ENCODE measurements at places on chromosomes 13 and 19.
A peak's percentile ranks its signal among the peaks of the same experiment; 100 is the strongest.

DNA sequence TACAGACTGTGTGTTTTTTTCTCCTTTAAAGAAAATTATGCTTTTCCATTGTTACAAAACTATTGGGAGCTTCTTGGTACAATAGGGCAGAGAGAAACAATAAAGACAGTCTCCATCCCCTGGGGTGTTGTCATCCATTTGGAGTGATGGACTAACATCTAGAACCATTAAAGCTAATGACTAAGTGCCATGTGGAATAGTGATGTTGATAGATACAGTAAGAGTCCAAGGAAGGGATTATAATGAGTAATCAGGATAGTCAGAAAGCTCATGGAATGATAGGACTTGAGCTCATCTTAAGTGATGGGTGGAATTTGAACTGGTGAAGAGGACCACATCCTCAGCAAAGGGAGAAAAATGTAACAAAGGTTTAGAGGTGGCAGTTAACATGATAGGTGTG, 24.1 kb upstream of the FRY start:
- DNase-seq, result no peak

GRCh38 chr19:14369399-14370168, 11.7 kb upstream of the ADGRE5 start:
- peak; percentile 74 for DNase-seq

DNA sequence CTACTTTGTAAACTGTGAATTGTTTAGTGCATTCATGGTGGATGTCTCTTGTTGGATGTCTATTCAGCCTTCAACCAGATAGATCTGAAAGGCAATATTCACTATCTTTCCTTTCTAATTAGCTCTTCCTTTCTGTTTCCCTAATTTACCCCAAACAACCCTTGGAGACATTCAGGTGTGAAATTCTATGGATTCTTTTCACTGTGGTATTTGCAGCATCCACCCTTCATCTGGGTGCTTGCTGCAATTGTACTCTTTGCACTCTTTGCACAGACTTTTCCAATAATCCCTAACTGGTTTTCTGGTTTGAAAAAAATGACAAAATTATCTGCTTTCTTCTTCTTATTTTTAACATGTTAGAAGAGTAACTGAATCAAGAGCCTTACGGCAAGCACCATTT, 56.5 kb downstream of the KL start:
- DNase-seq, result no peak

DNA sequence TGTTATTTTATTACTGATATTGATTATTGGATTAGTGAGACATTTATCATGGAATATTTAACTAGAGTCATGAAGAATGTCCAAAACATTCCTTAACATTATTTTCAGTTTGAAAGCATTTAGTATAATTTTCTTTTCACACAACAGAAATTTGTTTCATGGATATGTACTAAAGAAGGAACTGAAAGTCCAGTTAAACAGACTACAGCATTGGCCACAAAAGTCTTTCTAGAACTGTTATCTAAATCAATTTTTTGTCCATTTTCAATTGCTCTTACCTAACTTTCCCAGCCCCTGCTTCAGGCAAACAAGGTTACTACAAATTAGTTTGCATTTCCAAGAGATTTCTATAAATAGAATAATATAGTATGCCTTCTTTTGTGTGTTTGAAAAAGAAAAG, 1018.0 kb upstream of the PCDH20 start:
- DNase-seq, result no peak

GRCh38 chr13:101917475-101917810, 465.0 kb downstream of the ITGBL1 start:
- DNase-seq, result no peak

GRCh38 chr13:92719868-92720267, 506.7 kb upstream of the GPC6 start:
- DNase-seq, result no peak

GRCh38 chr19:10747674-10748073, 29.8 kb downstream of the DNM2 start:
- DNase-seq, result no peak

DNA sequence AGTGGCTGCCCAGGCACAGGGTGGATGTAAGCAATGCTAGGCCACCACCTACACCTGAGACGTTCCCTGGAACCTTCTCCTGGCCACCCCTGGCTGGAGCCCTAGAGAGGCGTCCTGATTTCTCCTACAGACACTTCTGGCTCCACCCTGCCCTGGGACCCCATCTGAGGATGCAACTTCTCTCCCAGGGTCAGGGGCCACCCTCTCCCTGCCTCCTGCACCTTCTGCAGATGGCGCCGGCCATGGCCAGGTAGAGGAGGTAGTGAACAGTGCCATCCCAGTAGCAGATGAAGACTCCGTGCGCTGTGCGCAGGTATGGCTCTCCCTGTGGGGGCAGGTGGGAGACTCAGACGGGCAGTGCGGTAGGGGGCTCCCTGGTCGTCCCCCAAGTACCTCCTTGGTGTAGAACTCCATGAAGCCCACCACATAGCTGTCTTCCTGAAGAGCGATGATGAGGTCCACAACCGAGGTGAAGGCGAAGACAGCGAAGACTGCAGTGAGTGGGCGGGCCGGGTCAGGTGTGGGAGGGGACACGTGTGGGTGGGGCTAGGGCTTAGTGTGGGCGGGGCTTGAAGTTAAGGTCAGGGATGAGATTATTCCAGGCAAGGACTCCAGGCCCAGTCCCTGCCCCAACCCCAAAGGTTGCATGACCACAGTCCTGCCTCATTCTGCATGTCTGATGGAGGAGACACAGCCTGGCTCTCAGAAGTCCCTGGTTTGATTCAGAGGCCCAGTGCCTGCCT, 3.0 kb downstream of the TM6SF2 start:
- DNase-seq, result no peak

- no peak for DNase-seq
Measured at GRCh38 chr13:95708811-95709500, 32.0 kb downstream of the DNAJC3 start.

DNA sequence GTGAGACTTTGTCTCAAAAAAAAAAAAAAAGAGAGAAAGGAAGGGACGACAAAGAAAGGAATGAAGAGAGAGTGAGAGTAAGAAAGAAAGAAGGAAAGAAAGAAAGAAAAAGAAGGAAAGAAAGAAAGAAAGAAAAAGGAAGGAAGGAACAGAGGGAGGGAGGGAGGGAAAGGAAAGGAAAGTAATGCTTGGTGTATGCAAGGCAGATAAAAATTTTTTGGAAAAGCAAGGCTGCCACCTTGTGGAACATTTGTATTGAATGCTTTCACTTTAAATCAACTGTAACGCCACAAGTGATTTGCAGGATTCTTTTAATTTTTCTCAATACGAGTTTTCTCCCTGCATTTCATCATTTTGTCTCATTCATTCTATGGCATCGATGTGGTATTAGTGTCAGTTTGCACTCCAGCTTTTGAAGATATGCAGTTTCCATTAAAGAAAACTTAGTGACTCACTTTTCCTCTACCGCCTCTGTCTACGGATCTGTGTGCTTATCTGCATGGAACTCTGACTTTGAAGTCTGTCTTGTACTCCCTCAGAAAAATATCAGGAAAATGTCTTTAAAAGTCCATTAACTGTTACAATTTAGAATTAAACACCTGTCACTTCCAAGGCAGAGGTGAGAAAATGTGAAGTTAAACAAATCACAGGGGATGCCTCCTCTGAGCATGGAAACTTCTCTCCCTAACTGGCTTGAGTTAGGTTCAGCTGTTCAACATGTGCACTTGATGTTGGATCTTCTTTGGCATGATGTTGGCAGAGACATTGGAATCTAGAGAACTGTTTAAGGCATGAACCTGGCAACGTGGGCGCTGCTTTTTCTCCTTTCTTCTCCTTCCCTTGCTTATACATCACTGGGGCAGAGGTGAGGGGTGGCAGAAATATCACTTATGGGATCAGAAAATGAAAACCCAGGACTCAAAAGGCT, 20.0 kb upstream of the ZDHHC20 start:
- no peak for DNase-seq

DNA sequence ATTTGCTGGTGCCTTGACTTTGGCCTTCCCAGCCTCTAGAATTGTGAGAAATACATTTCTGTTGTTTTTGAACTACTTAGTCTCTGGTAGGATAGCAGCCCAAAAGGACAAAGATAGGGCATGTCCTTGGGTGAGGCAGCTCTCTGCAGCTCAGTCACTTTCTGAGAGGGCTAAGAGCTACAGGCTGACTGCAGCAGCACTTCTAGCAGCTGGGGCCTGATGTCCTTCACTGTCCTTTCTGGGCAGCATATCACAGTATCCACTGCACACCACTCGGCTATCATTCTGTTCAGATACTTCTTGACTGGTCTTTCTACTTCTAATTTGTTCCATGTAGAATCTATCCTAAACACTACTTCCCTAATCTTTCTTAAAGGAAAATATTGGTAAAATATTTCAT, 68.5 kb upstream of the CLDN10 start:
- DNase-seq, result no peak

DNA sequence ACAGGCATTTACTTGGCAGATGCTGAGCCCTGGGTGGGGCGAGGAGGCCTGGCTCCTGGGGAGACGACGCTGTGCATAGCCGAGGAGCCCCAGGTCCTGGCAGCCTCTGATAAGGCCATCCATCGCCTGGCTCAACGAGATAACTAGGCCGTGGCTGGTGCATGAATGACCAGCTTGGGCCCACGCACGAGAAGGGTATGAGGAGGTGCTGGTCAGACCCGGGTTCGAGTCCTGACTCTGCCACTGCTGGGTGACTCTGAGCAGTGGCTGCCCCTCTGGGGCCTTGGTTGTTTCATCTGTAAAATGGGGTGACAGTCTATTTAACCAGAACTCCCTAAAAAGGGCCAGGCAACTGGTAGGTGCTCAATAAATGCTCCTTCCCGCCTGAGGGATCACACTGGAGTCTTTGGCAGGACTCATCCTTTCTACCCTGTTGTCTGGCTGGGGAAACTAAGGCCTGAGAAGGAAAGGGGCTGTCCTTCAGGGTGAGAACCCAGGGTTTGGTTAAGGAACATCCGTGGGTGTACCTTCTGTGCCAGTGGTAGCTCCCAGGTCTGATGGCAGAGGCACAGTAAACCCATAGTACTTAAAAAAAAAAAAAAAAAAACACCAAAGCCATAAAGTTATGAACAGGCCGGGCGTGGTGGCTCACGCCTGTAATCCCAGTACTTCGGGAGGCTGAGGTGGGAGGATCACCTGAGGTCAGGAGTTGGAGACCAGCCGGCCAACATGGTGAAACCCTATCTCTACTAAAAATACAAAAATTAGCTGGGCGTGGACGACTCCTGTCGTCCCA, 8.1 kb upstream of the ARRDC2 start:
- no peak for DNase-seq

GRCh38 chr13:73190477-73190876, 131.7 kb downstream of the KLF5 start:
- DNase-seq, result no peak

DNA sequence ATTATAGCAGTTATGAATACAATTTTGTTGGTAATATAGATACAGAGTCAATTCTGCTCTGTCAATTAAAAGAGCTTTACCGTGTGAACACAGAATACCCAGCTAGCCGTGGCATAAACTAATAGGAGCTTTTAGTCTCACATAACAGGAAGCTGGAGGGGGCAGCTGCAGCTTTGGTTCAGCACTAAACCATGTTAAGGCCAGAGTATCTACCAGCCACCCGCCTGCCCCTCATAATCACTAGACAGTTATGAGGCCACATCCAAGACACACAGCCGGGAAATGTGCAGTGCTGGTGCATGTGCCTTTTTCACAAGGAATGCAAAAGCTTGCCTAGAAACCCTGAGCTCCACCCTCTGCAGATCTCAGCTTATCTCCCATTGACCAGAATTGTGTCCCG, 62.3 kb downstream of the SGCG start:
- DNase-seq, result no peak

DNA sequence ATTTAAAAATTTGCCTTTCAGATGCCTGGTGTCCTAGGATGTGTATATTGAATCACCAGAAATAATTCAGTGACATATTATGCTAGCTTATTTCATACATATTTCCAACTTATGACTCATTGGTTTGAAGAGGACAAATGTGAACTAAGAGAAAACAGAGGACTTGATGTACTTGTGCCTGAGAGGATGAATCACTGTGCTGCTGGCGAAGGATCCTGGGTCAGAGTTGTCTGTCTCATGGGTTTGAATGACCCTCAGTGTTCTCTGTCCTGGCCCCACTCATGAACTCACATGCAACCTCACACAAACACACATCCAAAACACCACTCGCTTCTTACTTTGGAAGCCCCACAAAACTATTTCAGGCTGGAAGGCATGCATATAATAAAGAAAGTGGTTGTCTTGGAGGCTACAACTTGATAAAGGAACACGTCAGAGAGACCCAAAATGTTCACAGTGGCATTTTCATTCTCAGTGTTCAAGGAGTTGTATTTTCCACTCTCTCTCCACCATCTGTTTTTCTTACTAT, 129.0 kb upstream of the SPRY2 start:
- DNase-seq, result no peak

- DNase-seq, result no peak
Measured at GRCh38 chr13:48626077-48626449, 27.7 kb upstream of the CYSLTR2 start.

DNA sequence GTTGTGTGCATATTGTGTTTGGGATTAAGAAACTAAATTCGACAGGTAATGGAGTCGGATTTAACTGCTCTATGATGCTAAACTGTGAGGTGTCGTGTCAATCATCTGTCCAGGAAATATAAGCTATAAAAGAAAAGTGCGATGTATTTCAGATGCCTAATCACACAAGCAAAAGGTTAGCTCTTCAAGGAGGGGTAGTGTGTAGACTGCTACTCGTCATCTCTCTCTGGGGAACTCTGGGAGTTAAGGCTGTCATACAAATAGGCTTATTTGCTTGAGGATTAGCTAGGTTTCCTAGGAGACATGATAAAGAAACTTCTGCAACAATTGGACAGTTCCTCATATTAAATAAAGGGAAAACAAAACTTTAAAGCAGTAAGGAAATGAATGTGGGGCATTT, 462.1 kb downstream of the OLFM4 start:
- no peak for DNase-seq

- DNase-seq, result no peak
Measured at GRCh38 chr19:5592531-5593342, 25.0 kb upstream of the TINCR start.

GRCh38 chr13:61410669-61411297, 4.9 kb downstream of the PCDH20 start:
- no peak for DNase-seq

DNA sequence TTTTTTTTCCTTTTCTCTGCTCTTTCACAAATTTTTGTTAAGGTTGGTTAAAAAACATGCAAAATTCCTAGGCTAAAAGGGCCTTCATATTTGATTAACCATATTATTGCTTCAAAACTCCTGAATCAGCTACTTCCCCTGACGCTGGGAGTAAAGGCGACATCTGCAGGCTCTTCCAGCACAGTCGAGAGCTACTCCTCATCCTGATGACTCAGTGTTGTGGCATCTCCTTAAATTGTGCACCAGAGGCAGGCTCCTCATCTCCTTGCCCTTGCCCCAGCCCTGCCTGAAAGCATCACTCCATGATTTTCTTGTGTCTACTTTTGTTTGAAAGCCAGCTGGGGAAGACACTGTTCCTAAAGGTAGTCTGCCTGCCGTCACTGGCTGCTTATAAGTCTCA, 24.5 kb upstream of the SOX1 start:
- no peak for DNase-seq

- no peak for DNase-seq
Measured at GRCh38 chr13:26019251-26019650, 32.6 kb downstream of the SHISA2 start.

Measured in activated CD8-positive, alpha-beta memory T cell treated with anti-CD3 and anti-CD28 coated beads for 1 hour (primary cell).